ENCODE measurements at places on chromosomes 5 and 9.

DNA sequence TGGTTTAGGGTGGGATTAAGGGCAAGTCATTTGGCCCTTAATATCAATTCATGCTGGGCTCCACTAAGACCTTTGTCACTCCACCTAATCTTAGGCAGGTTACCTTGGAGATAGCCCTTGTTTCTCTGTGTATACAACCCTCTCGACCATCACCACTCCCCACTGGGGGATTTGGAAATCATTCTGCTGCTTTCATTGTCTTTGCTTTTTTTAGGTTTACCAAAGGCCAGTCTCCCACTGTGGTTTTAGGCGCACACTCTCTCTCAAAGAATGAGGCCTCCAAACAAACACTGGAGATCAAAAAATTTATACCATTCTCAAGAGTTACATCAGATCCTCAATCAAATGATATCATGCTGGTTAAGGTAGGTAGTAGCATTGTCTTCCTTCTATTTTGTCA lies 6.2 kb downstream of the GZMK start:
- DNase-seq: no peak

GRCh38 chr5:34038390-34038789 lies 4.6 kb downstream of the C1QTNF3 start:
- DNase-seq: no peak

DNA sequence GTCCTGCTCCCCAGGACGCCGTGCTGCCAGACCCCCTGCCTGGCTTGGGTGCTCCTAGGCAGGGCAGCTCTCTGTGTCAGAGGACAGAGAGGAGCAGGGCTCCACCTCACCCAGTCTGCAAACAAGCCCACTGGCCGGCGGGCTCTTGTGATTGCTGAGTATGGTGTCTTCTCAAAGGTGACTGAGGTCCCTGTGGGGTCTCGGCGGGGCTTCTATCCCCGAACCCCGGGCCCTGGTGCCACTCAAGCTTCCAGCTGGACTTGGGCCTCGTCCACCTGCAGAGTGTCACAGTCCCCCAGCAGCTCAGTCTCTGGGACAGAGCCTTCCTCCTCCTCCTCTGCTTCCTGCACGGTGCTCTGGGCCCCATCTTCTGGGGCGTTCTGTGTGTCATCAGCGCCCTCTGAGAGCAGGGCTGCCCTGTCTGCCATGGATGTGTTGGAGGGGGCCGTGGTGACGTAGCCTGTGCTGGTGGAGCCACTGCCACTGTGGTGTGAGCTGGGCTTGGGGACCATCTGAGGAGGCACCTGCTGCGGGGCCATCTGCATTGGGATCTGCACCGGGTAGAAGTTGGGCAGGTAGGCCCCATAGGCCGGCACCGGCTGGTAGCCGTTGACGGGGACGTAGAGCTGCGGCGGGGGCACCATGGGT lies 226.5 kb downstream of the ROR2 start:
- no peak for DNase-seq

- no peak for DNase-seq
Measured at GRCh38 chr5:1662559-1663085, 137.0 kb downstream of the MRPL36 start.

DNA sequence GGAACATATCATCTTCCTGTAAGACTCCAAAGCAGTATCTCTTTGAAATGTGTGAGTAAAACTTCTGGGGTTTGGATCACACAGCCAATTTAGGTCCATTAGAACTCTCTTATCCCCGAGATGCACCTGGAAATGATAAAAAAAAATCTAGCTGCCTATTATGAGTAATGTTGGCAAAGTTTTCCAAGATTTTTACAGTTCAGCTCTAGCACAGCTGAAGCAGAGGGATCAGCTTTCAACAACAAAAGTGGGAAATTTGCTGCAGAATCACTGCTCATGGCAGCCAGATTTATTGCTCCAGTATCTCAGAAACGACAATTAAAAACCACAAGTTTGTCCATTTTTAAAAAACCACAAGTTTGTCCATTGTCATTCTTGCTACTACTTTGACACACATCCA lies 292.2 kb downstream of the IRX2 start:
- DNase-seq: no peak

DNA sequence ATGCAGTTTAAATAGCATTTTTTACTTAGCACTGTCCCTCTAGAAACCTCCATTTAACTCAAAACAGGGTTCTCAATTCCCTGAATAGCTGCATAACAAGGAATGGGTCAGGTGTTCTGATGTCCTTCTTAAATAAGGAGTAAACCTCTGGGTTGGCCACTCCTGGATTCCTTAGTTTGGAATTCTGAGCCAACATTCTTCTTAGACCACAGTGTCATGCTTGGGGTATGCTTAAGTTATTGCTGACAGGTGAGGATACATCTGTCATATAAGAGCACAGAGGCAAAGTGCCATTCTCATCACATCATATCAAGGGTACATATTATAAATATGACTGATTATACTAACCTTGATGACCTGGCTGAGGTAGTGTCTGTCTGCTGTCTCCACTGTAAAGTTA lies 179.9 kb upstream of the SEMA6A start:
- DNase-seq: no peak

DNA sequence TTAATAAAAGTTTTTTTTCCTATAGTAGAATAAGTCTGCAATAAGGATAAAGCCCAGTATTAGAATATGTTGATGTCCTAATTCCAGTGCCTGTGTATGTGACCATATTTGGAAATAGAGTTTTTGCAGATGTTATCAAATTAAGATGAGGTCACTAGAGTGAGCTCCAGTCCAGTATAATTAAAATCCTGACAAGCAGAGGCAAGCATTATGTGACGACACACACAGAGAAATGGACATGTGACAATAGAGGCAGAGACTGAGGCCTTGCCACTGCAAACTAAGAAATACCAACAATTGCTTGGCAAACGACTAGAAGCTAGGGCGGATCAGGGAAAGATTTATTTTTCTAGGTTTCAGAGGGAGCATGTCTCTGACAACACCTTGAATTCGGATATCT lies 216.4 kb upstream of the CYLC2 start:
- DNase-seq: no peak

- no peak for DNase-seq
Measured at GRCh38 chr9:111874500-111874899, 22.1 kb upstream of the UGCG start.

GRCh38 chr5:137438932-137439331 lies 60.2 kb downstream of the SPOCK1 start:
- DNase-seq: no peak

GRCh38 chr9:136961279-136962065 lies 9.4 kb downstream of the LCN12 start:
- DNase-seq: no peak

DNA sequence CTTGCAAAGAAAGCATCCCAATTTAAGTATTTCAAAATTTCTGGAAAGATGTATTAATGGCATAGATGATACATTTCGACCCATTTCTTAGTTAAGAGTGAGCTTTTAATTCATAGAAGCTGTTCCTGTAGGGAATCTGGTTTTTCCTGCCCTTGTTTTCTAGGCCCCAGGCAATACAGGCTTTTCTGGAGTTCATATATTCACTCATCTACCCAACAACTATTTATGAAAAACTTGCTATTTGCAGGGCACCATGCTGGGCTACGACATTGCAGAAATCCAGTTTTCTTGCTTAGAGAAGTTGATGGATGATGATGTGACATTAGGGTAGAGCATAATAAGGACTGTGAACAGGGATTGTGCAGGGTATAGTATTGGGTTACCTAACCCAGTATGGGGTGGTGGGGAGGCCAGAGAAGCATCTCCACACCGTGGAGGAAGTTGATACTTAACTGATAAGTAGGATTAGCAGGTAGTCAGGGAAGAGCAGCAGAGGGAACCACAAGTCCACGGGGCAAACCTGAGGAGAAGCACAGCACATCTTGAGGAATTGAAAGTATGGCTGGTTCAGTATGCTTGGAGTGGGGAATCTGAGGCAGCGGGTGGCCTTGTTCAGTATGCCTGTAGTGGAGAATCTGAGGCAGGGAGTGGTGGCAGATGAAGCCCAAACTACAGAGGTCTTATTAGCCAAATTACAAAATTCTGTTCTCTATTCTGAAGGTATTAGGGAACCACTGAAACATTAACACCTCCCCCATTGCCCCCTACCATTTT lies 247.5 kb downstream of the ARRDC3 start:
- no peak for DNase-seq

DNA sequence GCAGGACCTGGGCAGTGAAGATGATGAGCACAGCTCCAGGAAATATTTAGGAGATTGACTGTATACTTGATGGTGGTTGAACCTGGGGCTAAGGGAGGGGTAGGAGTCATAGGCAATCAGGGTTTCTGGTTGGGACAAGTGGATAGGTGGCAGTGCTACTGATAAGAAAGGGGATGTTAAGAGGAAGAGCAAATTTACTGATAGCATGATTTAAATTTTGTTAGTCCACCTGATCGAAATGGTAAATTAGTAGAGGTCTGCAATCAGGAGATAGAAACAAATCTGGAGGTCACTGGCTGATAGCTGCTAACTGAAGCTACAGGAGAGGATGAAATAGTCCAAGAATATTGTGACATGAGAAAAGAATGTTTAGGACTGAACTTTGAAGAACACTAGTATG lies 5.7 kb upstream of the C5orf34 start:
- DNase-seq: no peak

DNA sequence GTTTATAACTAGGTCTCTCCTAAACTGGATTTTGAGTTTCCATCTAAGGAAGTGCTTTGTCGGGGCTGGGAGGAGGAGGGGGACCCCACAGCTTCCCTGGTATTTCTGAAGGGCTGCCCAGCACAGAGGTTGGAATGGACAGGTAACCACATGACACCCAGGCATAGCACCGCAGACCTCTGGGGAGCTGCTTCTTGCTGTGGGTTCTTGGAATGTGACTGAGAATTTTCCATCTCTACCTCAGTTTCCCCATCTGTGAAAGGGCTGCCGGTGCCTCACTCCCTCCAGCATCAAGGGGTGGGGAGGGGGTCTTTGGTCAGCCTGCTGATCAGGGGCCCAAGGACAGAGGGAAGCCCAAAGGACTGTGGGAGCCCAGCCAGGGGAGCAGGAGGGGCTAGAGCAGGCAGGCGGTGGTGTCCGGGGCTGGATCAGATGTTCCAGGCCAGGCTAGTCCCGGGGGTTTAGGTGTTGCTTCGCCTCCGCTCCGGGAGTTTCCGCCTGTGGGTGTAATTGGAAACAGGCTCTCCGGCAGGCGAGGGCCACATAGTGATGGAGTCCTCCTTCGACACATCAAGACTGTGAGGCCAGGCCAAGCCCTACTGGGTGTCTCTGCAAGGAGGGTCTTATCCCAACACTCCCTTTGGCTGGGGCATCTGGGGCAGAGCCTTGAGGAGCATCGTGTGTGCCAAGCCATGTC lies 3.3 kb downstream of the OLFML2A start:
- no peak for DNase-seq

- DNase-seq: no peak
Measured at GRCh38 chr5:17944046-17944445, 309.8 kb downstream of the TAF11L14 start.

- DNase-seq: no peak
Measured at GRCh38 chr5:65855766-65856315, 70.5 kb upstream of the ERBIN start.

- no peak for DNase-seq
Measured at GRCh38 chr5:180633283-180634177, 15.9 kb downstream of the FLT4 start.
